Mesenteric fat pad (tissue), 1 donor: ENCODE measurements at places on chromosomes 5 and 9. TPM values are rescaled to one million over a fixed set of nuclear protein-coding genes. Genes with fewer than 3 reads are reported as not detected.

TEK gene
- 16.3 TPM for total RNA-seq

MAP1B gene
- total RNA-seq, result 121 TPM

C5orf63 gene
- total RNA-seq, result 5.4 TPM

RFESD gene
- total RNA-seq, result 1.1 TPM

LVRN gene
- total RNA-seq, result 15.9 TPM

CATSPER3 gene
- 0.61 TPM for total RNA-seq

DMRT2 gene
- 3.6 TPM for total RNA-seq

UGT3A1 gene
- total RNA-seq, result not detected

CDH12 gene
- total RNA-seq, result not detected

ECSCR gene
- 26.7 TPM for total RNA-seq

CDHR2 gene
- 0.45 TPM for total RNA-seq

LCN1 gene
- 2.3 TPM for total RNA-seq

CHSY3 gene
- total RNA-seq, result 4.8 TPM

ELOVL7 gene
- total RNA-seq, result 5.6 TPM

HTR4 gene
- 0.16 TPM for total RNA-seq

PCDHGA2 gene
- total RNA-seq, result 3.7 TPM

DNAJA1 gene
- 112 TPM for total RNA-seq

OR5C1 gene
- total RNA-seq, result not detected

TUSC1 gene
- 15.7 TPM for total RNA-seq

IL5 gene
- total RNA-seq, result not detected

PCDHA9 gene
- total RNA-seq, result 0.22 TPM

ECM2 gene
- total RNA-seq, result 71.3 TPM

CRB2 gene
- total RNA-seq, result not detected

CDC20B gene
- total RNA-seq, result not detected

TMEFF1 gene
- total RNA-seq, result 0.42 TPM

GRM6 gene
- not detected for total RNA-seq

C5orf52 gene
- not detected for total RNA-seq

ASPN gene
- total RNA-seq, result 4.0 TPM

NME5 gene
- 0.71 TPM for total RNA-seq

IRX4 gene
- total RNA-seq, result not detected

HAVCR1 gene
- total RNA-seq, result 0.29 TPM

THBS4 gene
- 61.5 TPM for total RNA-seq

HNRNPA0 gene
- 24.3 TPM for total RNA-seq

CXCL14 gene
- total RNA-seq, result 26.6 TPM

FOXE1 gene
- not detected for total RNA-seq
